Vagina (tissue), 2 donors: ENCODE measurements at places on chromosomes 16 and 17. TPM values are rescaled to one million over a fixed set of nuclear protein-coding genes. Genes with fewer than 3 reads are reported as not detected.

Gene PIMREG
- 0.74 TPM for total RNA-seq

Gene SGCA
- total RNA-seq: 2.2 TPM

Gene PYDC1
- total RNA-seq: not detected

GRCh38 chr16:89737341-89738071 lies 16.2 kb downstream of the ZNF276 start:
- no peak overlapping the region for H3K4me3 ChIP-seq
- no peaks in the 10 kb centered on the region for H3K27me3 ChIP-seq
- no peak for DNase-seq
- H3K27ac ChIP-seq: no peak overlapping the region
- peaks cover 77% of the 10 kb centered on the region for H3K36me3 ChIP-seq

- H3K4me1 ChIP-seq: peaks cover 74% of the 10 kb centered on the region
- H3K27me3 ChIP-seq: no peaks in the 10 kb centered on the region
- H3K36me3 ChIP-seq: no peaks in the 10 kb centered on the region
- no peak for DNase-seq
- no peak overlapping the region for H3K27ac ChIP-seq
- no peak overlapping the region for H3K4me3 ChIP-seq
Observed at GRCh38 chr16:87366288-87366687, 17.3 kb downstream of the FBXO31 start.

- peak overlapping the region; percentile 74 for H3K4me3 ChIP-seq
- peaks cover 76% of the 10 kb centered on the region for H3K4me1 ChIP-seq
- H3K27ac ChIP-seq: peak overlapping the region; percentile 97
- H3K36me3 ChIP-seq: no peaks in the 10 kb centered on the region
- no peak for DNase-seq
Observed at GRCh38 chr17:81341516-81342268, 46.6 kb upstream of the SLC38A10 start.

DNA sequence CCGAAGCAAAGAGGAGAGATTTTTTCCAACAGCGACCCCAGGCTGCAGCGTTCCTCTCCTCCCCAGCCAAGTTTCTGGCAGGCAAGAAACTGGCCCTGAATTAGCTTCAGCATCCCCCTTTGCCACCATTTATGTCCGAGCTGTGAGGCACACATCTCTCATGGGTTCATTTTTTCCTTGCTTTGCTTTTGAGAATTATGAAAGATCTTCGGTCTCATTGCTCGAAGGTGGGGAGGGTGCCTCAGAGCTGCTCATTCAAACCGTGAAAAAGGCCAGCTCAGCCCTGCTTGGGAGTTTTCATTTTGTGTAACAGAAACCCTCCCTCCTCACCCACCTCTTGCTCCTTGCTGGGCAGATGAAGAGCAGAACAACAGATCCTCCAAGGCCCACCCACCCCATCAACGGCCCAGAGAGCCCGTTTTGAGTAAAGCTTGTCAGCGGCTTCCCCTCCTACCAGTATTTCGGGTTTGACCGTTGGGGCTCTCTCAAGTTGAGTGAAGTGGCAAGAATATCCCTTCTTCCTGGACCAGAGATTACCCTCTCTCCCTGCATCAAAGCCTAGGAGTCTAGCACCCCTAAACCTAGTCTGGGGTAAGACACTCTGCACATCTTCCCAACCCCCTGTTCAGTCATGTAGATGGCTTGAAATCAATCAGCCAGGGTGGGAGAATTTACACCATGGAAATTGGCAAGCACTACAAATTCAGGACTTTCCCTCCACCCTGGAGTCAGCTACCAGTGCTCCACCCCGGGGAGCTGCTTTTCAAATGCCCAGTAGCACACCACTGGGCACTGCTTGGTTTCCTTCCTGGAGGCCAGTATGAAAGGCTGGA lies 1.8 kb downstream of the CCR7 start:
- no peak for DNase-seq
- no peak overlapping the region for H3K27ac ChIP-seq
- H3K27me3 ChIP-seq: no peaks in the 10 kb centered on the region
- H3K4me1 ChIP-seq: peaks cover 24% of the 10 kb centered on the region

DNA sequence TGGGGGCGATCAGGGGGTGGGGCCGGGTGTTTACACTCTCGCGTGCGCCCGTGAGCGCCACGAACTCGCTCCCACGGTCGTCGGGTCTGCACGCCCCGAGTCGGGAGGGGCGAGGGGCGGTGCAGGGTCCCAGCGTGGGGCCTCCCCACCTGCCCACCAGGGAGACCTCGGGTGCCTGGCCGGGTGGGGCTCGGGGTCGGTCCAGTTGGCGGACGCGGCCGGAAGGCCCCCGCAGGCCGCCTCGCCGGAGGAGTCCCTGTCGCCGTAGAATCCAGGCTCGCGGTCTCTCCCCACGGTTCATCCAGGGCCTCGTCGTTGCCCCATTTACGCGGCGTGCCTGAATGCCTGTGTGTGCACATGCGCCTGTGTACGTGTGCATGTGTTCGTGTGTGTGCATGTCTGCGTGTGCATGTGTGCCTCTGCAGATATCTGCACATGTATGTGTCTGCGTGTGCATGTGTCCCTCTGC lies 510 bp upstream of the RAB40B start:
- H3K27ac ChIP-seq: peak overlapping the region; percentile 62
- peak overlapping the region; percentile 86 for H3K4me3 ChIP-seq
- H3K36me3 ChIP-seq: no peaks in the 10 kb centered on the region
- peaks cover 32% of the 10 kb centered on the region for H3K4me1 ChIP-seq
- H3K27me3 ChIP-seq: no peaks in the 10 kb centered on the region
- DNase-seq: no peak

GRCh38 chr17:71145486-71145885 lies 975.3 kb upstream of the SOX9 start:
- no peaks in the 10 kb centered on the region for H3K36me3 ChIP-seq
- H3K27ac ChIP-seq: no peak overlapping the region
- H3K4me1 ChIP-seq: no peaks in the 10 kb centered on the region
- DNase-seq: no peak
- no peak overlapping the region for H3K4me3 ChIP-seq
